ENCODE measurements at places on chromosomes 5 and 9.

DNA sequence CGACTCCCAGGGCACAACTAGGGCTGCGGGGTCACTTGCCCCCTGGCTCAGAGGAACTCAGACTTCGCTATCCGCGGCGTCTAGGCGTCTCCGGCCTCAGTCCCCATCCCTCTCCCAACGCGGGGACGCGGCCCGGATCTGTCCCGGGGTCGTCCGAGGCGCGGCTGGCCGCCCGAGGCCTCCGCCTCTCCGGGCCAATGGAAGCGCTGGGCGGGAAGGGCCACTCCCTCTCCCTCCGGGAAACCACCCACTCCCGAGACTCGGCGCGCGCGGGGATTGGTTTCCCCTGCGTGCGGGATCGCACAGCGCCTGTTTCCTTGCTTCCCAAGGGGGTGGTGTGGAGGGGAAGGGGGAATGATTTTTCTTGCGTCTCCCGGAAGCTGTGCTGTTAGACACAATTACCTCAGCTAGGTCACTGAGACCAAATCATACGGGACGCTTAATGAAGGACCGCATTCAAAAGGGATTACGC is 38.3 kb downstream of the NR2F1 start:
- DNase-seq, result peak; percentile 63

- DNase-seq, result peak; percentile 73
Observed at GRCh38 chr5:108650997-108651396, 96.7 kb upstream of the FER start.

DNA sequence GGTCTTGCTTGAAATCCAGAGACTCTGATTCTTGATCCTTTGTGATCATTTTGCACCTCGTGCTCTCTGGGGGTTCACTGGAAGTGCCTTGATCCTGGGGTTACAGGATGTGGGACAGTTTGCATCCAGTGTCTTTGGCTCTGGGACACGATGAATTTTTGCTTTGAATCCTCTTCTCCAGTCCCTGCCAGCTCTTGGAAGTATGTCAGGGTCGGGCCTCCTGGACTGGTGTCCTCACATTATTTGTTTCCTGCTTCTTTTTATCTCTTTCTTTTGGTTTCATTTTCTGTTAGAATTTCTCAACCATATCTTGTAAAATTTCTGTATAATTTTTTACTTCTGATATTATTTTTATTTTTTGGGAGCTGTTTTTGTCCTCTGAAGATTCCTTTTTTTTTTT is 34.2 kb downstream of the SECISBP2 start:
- DNase-seq, result no peak

- DNase-seq, result no peak
Observed at GRCh38 chr5:50853151-50853550, 186.7 kb downstream of the PARP8 start.

- no peak for DNase-seq
Observed at GRCh38 chr9:89701221-89701798, 96.5 kb downstream of the GADD45G start.

- DNase-seq, result peak; percentile 17
Observed at GRCh38 chr5:142499591-142500226, 174.9 kb upstream of the SPRY4 start.

DNA sequence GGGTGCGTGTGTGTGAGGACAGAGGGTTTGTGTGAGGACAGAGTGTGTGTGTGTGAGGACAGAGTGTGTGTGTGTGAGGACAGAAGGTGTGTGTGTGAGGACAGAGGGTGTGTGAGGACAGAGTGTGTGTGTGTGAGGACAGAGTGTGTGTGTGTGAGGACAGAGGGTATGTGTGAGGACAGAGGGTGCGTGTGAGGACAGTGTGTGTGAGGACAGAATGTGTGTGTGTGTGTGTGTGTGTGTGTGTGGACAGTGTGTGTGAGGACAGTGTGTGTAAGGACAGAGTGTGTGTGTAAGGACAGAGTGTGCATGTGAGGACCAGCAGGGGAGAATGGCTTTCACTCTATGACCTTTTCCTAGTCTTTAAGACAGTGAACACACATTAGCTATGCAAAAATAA is 63.1 kb upstream of the UBAC1 start:
- no peak for DNase-seq

- peak; percentile 36 for DNase-seq
Observed at GRCh38 chr5:158640593-158640980, 459.1 kb downstream of the EBF1 start.

DNA sequence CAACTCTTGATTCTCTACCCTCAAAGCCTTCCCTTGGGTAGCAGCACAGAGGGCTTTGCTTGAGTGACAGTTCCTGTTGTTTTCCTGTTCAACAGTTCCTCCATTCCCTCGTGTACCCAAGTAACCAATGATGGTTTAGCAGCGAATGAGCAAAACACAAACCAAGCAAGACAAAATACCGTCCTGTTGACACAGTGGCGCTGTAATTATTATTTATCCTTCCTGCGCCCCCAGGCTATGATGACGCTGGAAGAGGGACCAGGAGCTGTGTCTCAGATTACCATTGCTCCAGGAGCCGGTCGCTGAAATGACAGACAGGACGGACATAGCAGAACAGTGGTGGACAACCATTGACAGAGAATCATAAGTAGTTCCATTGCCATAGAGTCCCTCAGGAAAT is 154.8 kb downstream of the GADD45G start:
- no peak for DNase-seq

GRCh38 chr5:128490761-128491160 is 47.3 kb downstream of the FBN2 start:
- DNase-seq, result peak; percentile 12
